GM04503 (cell line): ENCODE measurements at places on chromosomes 2 and 18.
A peak's percentile ranks its signal among the peaks of the same experiment; 100 is the strongest.

DNA sequence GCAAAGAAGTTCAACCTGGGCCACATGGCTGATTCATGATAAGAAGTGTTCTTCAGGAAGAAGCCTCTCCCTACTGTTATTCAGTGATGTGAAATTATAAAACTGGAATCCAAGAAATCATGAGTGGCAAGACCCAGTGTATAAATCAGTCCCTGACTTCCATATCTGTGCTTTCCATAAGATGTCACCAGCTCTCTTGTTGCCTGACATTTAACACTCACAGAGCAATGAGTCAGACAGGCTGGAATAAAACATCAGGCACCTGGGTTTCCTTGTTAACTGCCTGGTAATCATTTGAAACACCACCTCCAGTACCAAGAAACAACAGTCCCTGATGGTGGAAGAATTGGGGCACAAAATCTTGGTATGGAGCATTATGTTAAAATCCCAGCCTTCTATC lies 76.1 kb downstream of the SCG2 start:
- no peak for DNase-seq

GRCh38 chr2:95698146-95698545 lies 106.3 kb downstream of the TRIM43 start:
- DNase-seq = no peak

- no peak for DNase-seq
Observed at GRCh38 chr18:56001576-56001975, 413.6 kb upstream of the TCF4 start.

DNA sequence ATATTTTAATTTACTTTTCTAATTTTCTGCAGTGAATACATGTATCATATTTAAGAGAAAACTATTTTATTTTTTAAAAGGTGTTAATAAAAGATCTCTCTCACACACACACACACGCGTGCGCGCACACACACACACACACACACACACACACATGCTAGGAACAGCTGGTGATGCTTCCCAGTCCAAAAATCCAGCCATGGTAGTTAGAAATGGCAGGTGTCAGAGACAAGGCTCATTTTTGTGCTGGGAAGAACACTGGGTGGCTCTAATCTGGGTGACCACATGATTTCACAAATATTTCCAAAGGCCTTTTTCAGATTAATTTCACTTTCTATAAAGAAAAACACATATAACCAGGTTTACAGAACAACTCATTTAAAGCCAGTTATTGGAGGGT lies 104.5 kb upstream of the NCK2 start:
- DNase-seq = no peak

- peak; percentile 77 for DNase-seq
Observed at GRCh38 chr2:111160758-111161157, 40.0 kb downstream of the BCL2L11 start.

DNA sequence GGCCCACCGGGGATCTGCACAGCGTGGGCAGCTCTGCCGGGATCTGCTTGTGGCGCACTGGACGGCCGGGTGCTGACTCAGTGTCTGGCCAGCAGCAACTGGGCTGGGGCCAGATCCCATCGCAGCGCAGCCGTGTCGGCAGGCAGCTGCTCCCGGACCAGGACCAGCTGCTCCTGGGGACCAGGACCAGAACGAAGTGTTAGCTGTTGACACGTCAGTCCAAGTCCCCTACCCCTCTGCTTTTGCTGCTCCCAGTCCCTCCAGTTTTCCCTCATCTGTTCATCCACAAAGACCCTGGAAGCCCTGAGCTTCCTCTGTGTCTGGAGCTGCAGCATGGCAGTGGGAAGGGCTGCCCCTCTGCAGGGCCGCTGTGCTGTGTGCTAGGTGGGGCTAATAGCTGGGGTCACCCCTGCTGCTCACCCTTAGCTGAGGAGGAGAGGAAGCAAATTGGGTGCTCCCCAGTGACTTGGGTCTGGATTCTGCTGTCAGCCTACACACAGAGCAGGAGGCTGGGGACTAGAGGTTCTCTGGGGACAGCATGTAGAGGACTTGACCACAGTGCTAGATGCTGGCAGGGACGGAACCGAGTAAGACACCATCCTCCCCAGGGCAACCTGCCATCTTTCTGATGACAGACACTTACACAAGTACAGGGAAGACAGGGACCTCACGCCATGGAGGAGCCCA lies 16.9 kb upstream of the KIF1A start:
- peak; percentile 10 for DNase-seq

- DNase-seq = no peak
Observed at GRCh38 chr2:104758199-104758620, 95.7 kb upstream of the POU3F3 start.

DNA sequence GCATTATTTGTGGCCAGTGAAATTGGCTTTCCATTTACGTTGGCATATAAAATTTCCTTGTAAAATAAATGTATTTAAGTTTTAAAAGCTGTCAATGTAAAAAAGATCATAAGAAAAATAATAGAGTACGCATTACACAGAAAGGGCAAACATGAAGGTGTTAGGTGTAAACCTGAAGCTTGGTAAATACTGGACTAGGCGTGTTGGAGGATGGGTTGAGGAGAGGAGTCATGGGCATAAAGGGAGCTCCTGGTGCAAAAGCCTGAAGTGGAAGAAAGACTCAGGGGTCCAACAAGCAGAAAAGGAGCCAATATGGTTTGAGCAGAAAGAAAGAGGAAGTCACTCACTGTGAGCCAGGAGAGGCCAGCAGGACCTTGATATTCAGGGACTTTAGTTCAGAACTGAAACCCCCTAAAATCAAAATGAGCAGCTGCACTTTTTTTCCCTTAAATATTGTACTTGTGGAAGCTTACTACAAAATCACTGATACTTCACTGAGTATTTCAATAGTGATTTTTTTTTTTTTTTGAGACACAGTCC lies 24.4 kb downstream of the SP5 start:
- DNase-seq = no peak

GRCh38 chr2:90207454-90208058 lies 1516.1 kb downstream of the RPIA start:
- DNase-seq = no peak

GRCh38 chr2:231640241-231640640 lies 47.6 kb downstream of the TEX44 start:
- no peak for DNase-seq

DNA sequence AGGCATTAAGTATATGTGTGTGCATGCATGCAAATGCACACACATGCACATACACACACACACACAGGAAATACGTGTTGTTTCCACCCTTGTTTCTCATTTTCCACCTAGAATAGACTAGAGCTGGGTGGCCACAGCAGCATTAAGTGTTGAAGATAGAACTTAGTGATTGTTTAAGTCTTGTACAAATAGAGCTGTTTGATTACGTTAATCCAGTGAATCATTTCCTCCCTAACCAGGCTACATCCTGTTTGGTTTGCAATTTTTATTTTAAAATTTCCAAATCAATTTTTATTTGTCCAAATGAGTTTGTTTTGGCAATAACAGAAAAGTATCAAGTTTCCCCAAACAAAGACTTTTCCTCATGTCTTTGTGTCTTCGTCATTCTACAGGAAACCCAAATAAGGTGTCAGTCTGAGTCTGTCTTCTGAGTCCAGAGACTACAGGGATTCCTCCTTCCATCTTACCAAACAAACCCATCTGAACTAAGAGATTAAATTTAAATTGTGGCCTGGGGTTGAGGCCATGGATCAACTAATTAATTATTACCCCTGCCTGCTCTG lies 74.6 kb upstream of the GALNT5 start:
- peak; percentile 81 for DNase-seq

DNA sequence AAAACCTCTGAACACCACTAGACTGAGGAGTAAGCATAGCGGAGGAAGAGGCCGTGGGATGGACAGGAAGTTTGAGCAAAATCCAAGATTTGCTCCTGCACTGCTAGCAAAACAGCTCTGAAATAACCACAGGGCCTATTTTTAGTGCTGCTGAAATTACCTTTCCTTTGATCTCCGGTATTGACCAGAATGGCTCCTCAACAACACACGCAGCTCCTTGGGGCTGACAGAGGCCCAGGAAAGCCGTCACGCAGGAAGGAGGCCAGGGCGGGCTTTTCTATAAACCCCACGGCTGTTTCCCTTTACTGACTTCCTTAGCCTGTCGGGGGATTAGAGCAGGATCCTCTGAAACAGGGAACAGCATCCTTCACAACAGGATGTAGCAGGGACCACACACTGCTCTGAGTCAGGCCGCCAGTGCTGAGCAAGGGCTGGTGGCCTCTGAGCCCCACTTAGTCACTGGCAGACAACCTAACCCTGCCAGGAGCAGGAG lies 80.8 kb upstream of the LCLAT1 start:
- no peak for DNase-seq

GRCh38 chr2:158011055-158011771 lies 90.5 kb upstream of the UPP2 start:
- DNase-seq = no peak

- DNase-seq = no peak
Observed at GRCh38 chr18:3067722-3068121, 54.8 kb upstream of the LPIN2 start.

DNA sequence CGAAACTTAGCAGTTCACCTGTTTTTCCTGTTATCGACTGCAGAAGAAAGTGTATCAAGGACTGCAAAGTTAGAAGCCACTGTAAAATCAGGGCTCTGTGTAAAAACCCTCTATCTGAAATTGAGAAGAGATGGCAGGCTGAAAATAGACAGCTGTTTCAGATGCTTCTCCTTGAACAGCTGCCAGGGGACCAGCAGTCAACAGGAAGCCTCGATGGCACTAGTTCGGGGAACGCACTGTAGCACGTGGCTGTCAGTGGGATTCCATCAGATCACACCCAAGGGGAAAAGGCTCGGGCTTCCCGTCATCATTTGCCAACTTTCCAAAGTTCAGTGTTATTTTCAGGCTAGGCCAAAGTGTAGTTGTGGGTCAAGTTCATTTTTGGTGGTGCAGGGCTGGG lies 316.9 kb downstream of the TXNL1 start:
- DNase-seq = no peak

- DNase-seq = no peak
Observed at GRCh38 chr2:233563663-233564430, 2.7 kb downstream of the USP40 start.

DNA sequence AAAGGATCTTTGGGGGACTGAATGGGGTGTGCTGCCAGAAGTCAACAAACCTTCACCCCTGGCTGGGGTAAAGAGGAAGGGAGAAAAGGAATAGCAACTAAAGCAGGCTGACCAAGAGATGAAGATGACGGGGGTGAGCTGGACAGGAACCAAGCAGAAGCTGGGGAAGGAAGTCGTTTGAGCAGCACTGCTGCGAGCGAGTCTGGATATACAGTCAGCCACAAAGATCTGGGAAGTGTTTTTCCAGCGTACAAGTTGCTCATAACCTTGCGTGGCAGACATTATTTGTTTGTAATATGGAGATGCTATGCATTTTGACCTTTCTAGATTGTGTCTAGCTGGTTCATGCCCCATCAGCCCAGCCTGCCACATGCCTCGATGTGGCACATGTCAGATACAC lies 71.2 kb downstream of the EIF2AK3 start:
- DNase-seq = no peak

DNA sequence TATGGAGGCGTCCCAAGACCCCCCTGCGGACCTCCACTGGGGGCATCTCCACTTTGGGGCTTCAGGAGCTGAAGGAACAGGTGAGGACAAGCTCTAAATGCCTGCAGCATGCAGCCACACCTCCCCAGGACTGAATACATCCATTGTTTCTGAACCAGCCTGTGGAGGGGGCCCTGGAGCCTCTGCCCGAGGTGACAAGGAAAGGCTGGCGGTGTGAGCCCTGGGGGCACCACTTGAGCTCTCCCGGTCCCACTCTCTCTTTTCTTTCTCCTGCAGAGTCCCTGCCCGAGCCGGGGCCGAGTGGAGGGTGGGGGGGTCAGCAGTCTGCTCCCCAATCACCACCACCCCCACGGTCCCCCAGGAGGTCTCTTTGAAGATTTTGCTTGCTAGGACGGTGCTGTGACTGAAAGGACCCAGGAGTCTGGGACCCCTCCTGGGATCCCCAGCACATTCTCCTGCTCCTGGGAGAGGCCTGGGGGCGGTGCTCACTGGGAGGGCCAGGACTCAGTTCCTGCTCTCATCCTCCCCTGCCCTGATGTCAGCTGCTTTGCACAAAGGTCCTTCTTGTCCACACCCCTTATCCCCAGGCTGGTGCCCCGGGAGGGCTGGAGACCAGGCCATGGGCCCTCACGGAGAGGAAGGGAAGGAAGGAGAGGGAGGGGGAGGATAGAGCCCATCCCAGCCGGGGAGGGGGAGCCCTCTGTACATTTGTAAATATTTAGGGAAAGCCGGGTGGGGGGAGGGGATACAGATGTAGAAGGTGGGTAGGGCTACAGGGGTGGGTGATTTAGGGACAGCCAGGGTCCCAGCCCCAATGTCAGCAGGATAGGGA lies 5.7 kb downstream of the CHPF start:
- no peak for DNase-seq

GRCh38 chr2:204551512-204551863 lies 6.2 kb downstream of the PARD3B start:
- no peak for DNase-seq

DNA sequence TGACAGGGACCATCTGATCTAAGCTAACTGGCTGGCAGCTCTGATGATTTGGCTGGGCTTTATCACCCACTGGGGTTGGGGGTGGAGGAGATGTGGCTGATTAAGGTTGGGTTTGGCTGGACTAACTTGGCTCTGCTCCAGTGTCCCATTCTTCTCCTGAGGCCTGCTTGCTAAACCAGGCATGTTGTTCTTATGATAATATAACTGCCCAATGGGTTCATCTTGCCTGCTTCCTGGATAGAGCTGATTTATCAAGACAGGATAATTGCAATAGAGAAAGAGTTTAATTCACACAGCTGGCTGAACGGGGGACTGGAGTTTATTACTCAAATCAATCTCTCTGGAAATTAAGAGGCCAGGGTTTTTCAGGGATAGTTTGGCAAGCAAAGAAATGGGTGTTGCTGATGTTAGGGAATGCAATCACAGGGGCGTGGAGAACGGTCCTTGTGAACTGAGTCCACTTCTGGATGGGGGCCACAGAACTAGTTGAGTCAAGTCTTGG lies 150.4 kb downstream of the PTH2R start:
- no peak for DNase-seq
